ENCODE measurements at places on chromosomes 3 and 15.

- no peak for DNase-seq
These were observed 27.6 kb upstream of the ANKDD1A start for GRCh38 chr15:64883997-64884511.

DNA sequence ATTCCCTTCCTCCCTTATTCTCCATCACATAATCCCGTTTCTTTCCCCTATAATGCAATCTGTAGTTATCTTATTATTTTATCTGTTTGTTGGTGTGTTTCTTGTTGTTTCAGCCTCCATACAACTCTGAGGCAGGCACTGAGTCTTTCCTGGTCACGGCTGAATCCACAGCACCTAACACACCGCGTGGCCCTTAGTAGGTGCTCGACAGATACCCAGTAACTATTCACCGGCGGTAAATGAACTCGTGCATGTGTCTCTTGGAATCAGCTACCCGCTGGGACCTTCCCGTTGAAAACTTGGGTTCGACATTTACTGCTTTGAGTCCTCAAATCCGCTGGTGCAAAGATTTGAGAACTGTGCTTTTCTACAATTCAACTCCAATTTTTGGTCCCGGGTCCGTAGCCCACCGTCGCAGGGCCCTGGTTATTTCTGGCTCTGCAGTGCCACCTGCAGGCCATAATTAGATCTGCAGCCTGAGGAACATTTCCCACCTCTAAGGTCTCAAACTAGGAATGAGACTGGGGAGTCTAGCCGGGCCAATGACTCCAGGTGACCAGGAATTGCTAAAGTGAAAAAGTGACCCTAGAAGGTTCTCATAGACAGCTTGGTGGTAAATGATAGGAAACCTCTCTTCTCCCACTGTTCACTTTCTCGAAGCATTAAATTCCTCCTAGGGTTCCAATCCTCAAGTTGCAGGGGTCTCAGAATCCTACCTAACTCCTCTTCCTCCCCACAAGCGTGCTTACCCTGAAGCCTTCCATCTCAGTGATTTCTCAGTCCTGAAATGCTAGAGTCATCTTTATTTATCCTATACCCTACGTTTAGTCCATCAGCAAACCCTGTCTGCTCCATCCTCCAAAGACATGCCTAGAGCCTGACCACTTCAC is 40.0 kb upstream of the TRH start:
- no peak for DNase-seq

GRCh38 chr3:37163262-37164015 is 10.9 kb downstream of the LRRFIP2 start:
- no peak for DNase-seq

- DNase-seq: no peak
These were observed 16.8 kb downstream of the PLA2G4F start for GRCh38 chr15:42139596-42139995.

DNA sequence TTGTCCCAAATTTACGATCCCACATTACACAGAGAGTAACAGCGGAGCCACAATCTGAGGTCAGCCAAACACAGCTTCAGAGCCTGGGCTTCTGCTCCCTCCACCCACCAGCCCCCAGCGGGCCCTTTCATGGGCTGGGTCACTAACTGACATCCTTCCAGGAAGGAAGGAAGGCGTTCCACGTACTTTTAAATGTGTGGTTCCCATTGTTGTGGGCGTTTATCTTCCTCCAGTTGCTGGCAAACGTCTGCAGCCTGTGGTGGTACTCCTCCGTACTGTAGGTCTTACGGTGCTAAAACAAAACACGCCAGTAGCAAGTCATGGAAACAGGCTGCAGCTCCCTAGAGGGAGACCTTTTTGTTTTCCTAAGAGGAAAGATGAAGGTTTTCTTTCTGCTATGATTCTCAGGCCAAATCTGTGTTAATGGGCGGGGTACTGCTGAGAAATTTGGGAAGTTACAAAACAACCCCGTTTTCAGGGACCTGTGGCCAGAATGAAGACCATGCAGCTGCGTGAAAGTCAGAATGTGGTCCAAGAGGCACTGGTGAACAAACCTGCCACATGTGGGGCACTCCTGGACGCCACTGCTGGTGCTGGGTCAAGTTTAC is 7.6 kb downstream of the CTSH start:
- peak; percentile 55 for DNase-seq

- peak; percentile 71 for DNase-seq
These were observed 738 bp downstream of the YEATS2 start for GRCh38 chr3:183698318-183698751.

- no peak for DNase-seq
These were observed 66.6 kb downstream of the TM4SF4 start for GRCh38 chr3:149541091-149541491.

GRCh38 chr15:51424780-51425179 is 83.3 kb downstream of the GLDN start:
- no peak for DNase-seq

DNA sequence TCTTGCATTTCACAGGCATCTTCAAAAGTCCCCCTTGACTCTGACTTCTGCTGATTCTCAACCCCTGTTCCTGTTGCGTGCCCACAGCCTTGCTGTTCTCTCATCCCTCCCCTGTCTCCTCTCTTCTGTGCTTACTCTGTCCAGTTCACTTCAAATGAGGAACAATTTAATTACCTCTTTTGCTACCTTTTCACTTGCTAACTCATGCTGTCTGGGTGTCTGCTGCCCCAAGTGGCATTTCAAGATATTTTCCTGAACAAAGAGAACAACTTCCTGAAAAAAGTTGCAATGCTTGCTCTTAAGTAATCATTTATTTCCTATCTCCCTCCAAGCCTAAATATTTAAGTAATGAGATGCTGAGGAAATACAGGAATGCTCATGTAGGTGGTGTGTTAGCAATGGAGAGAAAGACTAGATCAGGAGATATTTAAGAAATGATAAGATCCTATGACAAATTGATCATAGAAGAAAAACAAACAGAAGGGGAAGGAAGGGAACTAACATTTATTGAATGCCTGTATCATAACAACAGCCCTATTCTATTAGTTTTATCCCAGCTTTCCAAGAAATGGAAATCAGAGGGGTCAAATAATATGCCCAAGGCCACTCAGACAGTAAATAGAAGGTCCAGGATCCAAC is 42.2 kb downstream of the SV2B start:
- no peak for DNase-seq

- no peak for DNase-seq
These were observed 10.2 kb upstream of the GCSAM start for GRCh38 chr3:112143251-112143650.

GRCh38 chr3:179819379-179819778 is 166.5 kb downstream of the USP13 start:
- no peak for DNase-seq

GRCh38 chr3:13593615-13594014 is 44.7 kb downstream of the FBLN2 start:
- no peak for DNase-seq

- DNase-seq: peak; percentile 11
These were observed 19.5 kb upstream of the ATP2B2 start for GRCh38 chr3:10524799-10525301.

DNA sequence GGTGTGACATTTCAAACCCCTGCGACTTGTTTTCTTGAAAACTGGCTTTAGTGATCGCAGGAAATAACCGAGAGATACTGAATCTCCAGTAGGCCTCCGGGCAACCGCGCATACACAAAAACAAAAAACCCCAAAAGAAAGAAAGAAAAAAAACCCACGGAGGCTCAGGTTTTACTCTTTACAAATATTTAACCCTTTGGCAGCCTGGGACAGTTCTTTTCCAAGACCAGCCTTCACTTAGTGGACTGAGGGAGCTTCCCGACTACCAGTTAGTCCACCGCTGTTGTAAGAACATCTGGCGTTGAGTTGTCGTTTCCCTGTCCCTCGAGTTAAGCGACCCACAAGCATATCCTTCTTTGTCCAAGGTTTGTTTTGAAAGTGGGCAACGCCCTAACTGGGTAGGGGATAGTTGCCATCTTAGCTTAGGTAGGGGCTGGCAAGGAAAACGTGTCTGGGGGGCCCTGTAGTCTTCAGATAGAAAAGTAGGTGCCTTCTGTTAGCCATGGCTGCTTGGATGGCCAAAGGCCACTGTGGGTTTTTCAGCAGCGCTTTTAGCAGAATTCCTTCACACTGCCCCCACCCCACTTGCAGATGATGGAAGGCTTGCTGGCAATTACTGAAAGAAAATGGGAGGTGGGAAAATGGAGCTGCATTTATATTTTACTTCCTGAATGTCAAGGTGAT is 6.9 kb downstream of the ISL2 start:
- no peak for DNase-seq

- peak; percentile 52 for DNase-seq
These were observed 301.8 kb upstream of the MCTP2 start for GRCh38 chr15:93929375-93930094.

- no peak for DNase-seq
These were observed 12.6 kb downstream of the PLCL2 start for GRCh38 chr3:16897254-16897926.

DNA sequence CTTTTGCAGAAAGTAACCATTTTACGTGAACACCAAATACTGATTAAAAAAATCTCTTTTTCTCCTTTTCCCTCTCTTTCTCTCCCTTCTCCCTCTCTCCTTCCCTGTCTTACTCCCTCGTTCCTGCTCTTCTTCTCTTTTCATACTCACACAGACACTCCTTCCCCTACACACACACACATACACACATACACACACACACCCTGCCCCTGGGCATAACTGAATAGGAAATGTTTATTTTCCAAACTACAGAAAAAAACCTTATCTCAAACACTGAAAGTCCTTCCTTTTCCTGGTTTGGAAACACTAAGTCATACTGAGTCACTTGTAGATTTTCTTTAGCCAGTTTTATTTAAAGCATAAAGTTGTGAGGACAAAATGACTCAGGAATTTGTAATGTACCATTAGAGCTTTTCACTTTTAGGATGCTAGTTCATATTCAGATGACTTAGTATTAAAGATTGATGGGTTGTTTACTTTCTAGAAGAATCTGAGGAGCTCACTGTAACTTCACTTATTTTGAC is 62.4 kb downstream of the MBNL1 start:
- no peak for DNase-seq

DNA sequence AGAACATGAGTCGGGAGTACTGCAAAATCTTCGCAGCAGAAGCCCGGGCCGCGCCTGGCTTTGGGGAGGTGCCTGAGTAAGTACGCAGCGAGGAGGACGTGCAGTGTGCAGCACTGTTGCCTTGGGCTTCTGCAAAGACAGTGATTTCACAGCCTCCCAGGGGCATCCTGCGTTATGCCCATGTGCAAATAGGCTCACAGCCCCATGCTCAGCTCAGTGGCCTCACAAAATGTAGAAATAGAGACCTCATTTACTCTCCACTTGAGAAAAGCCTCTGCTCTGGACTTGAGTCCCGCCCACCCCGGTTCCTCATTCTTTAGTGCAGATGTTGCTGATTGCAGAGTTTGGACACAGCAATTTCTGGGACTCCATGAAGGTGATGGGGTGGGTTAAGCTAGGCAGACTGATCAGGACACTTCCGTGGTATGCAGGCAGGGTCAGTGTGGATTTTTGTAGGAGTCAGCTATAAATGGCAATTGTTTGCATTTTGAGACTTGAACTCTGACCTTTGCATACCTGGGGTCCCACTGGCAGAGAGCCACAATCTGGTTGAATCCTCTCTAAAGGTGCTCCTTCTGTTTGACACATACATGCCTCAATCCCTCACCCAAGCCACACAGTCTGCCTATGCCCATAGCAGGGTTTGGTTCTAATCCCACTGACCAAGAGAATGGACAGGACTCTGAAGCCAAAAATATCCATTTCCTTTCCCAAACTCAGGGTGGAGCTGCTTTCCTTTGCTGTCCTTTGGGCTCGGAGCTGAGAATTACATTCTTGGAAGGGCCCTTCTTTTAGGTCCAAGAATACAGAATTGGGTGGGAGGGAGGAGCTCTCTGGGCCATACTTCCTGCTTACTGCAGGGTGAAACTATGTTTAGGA is 20.7 kb upstream of the SLC28A1 start:
- no peak for DNase-seq

GRCh38 chr15:43515741-43516140 is 1.7 kb upstream of the MAP1A start:
- no peak for DNase-seq

DNA sequence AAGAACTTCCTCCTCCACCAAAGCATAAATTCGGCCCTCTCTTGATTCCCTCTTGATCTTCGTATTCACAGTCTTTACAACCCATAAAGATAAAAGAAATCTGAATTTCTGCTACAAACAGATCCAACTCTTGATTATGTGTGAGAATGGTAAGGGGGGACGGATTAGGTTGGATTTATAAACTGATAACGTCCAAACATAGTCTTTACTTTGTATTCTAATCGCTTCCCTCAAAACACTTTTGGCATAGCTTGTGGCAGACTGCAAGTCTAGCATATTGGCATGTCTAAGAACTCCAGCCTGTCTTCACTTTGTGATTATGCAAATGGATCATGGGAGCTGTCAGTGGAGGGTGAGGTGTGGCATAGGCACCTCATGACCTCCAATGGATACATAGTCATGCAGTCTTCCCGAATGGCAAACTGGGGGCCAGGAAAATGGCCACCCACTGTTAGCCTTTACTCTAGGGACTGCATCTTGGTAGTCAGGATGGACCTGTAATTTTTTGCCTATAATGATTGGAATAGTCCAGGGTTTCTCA is 24.3 kb upstream of the GPR171 start:
- no peak for DNase-seq

DNA sequence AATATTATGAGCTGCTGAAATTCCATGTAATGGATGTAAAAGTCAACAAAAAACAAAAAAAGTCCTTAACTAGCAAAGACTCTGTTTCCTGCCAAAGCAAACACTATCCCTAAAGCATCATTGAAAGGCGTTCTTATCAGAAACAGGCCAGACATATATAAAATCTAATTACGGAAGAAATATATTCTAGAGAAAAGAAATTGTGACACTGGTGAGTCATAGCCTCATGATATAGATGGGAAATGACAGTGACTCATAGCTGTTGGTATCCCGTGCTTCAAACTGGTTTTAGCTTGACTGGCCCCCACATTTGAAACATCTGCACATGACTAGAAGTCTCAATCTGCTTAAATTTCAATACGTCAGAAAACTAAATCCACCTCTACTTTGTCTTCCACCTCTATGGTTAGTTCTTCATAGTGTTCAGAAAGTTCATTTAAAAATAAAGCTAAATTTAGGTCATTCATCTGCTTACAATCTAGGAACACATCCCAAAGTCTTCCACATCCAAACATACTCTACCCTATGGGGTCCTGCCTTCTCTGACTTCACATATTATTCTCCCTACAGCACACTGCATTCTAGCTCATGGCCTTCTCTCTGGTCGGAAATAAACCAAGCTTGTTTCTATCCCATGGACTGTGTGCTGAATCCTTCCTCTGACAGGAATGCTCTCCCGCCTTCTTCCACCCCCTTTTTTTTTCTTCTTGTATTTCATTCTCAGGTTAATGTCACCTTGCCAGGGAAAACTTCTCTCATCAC is 456.3 kb upstream of the ARRDC4 start:
- DNase-seq: no peak

DNA sequence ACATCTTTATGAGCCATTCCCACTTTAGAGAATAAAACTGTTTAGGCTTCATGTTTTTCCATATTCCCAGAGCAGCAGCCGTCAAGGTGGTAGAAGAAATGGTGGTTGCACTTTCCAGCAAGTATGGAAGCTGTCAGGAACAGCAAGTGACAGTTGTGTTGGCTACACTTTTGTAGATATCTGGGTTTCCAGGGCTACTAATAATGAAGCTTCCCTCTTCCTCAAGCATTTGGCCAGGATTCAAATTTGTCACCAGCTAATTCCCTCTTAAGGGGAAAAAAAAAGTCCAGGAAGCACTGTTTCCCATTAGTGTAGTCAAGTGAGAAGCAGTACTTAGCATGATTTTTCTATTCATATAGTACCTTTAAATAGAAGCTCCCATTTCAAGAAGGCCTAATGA is 252.8 kb downstream of the IGSF11 start:
- DNase-seq: no peak

Measured in right forelimb (tissue), 1 donor.